ENCODE measurements at places on chromosomes 11 and 22.

DNA sequence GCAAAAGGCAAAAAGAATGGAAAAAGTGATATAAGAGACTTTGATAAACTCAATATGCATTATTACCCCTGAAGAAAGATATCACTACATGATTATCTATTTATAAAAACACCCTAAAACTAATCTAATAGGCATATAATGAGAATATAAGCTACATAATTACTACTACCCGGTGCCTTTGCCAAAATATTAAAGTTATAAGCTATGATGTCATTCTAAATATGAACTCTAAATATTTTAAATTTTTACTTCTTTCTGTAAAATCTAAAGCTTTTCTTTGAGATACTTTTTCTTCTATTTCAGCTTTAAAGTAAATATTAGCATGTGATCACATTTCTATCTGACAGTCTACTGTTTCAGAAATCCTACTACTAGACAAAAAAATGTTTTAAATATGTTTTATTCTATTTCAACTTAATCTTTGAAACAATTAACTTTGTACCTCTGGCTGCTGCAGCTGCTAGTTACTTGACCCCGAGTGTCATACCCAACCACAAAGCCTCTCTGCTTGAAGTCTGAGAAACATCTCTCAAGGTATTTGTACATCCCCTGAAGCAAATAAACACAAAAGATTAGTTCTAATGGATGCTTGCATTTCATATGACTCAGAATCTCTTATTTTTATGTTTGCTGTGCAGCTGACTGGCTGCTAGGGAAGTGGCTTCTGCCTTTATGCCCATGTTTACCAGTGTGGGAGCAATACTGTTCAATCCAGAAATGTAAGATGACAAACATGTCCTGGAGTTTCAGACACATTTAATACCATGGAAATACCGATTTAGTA lies 26.8 kb downstream of the PGM2L1 start:
- no peak for DNase-seq

DNA sequence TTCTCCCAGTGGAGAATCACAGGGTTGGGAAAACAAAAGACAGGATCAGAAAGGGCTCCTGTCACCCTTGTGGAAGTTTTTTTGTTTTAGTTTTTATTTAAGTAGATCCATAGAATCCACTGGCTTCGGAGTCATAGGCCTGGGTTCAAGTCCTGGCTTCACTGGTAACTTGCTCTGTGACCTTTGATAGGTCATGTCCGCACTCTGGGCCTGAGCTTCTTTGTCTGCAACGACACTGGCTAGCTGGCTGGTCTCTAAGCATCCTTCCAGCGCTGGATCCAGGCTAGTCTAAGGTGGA lies 1.4 kb downstream of the ZFTA start:
- no peak for DNase-seq

GRCh38 chr11:24585192-24585591 lies 88.3 kb downstream of the LUZP2 start:
- no peak for DNase-seq

GRCh38 chr22:23205339-23206049 lies 25.2 kb downstream of the BCR start:
- DNase-seq, result no peak

DNA sequence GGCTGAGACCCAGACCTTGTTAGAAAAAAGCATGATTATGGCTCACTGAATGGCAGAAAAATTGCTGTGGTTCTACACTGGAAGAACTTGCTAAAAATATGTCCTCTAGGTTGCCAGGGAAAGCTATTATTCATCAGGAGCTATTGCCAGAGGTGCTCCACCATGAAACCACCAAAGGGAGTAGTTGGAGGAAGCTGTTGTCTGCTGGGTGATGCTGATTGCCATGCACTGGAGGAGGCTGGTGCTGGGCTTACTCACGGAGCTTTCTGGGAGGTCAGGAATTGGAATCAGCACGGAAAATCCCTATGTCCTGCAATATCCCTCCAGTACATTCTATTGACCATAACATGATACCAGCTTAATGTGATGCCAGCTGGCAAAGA lies 199.6 kb upstream of the ZBED5 start:
- DNase-seq, result no peak

- DNase-seq, result no peak
Observed at GRCh38 chr11:78467931-78468330, 50.3 kb upstream of the GAB2 start.

- DNase-seq, result no peak
Observed at GRCh38 chr22:38126928-38127668, 16.6 kb upstream of the BAIAP2L2 start.

DNA sequence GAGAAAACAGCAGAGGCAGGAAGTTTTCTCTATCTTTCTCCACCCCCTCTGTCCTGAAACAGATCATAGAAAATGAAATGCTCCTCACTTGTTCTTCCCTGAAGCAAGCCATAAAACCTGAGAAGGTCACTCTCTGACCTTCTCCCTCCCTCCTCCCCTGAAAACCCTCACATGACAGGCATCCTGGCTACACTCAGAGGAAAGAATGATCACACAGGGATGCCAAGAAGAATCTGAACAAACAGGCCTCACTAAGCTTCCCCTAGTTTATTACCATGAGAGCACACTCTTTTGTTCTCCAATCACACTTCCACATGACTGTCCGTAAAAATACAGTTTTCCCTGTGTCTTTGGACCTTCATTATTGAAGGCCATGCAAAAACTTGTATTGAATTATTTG lies 300.1 kb downstream of the BUD13 start:
- DNase-seq, result no peak

DNA sequence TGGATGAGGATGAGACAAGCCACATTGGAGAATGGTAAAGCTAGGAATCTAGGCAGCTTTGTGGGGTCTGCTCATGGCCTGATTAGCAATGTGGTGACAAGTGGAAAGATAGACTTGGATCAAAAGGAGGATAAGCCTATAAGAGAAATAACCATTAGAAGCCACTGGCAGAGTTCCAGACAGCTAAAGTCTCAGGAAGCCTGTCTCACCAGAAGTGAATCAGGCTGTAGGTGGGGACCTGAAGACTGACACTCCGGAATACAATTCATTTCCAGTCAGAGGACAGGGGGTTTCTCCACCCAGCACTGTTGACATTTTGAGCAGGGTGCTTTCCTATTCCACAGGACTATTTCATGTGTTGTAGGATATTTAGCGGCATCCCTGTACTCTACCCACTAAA lies 129.7 kb downstream of the ARHGAP42 start:
- no peak for DNase-seq

DNA sequence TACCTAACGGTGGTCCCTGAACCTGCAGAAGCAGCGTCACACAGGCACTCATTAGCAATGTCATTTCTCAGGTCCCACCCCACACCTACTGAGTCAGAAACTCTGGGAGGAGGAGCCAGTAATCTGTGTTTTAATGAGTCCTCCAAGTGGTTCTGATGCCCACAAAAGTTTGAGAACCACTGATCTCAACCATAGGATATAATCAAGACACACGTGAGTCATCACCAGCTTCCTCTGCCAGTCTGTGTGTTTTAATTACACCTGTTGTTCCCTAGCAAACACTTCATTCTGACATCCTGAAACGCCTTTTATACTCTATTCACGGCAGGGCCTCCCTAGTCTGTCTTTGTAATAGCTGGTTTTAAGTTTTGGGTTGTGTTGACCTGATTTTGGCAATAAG lies 5.8 kb downstream of the TECTA start:
- no peak for DNase-seq

DNA sequence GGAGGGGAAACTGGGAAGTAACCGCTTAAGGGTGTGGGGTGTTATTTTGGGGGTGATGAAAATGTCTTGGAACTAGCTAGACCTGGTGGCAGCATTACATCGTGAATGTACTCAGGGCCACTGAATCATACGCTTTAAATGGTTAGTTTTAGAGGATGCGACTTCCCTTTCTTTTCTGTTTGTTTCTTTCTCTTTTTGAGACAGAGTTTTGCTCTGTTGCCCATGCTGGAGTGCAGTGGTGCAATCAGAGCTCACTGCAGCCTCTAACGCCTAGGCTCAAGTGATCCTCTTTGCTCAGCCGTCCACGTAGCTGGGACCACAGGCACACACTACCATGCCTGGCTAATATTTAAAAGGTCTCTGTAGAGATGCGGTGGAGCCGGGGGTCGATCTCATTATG lies 5.6 kb upstream of the MIAT start:
- DNase-seq, result no peak

GRCh38 chr22:46737976-46738646 lies at the start of gene CERK:
Gene CERK (minus strand): TSS chr22:46738252. CDS start chr22:46738148, 104 bp downstream.
- DNase-seq, result peak; percentile 55
